ENCODE measurements at places on chromosomes 4 and X.

DNA sequence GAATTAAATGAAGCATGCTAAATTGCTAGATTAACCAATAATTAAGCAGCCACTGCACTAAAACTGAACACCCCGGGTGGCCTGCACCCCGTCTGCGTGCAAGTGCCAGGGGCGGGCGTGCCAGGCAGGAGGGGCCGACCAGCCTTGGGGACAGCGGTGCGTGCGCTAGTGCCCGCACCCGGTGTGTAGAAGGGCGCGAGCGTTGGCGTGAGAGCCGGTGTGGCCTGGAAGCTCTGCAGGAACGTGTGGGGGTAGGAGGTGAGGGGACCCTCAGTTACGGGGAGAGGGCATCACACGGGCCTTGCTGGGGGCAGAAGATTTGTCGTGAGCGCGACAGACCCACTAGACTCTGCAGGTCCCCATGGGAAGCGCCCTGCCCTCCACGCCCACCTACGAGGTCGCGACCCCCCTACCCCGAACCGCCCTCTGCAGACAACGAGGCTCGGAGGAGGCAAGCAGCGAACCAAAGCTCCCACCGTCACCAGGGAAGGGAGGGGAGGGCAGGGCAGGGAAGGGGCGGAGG, 105.8 kb downstream of the FAM53A start:
- no peak for DNase-seq

- DNase-seq = no peak
Measured at GRCh38 chr4:132383571-132384199, 765.4 kb upstream of the PCDH10 start.

DNA sequence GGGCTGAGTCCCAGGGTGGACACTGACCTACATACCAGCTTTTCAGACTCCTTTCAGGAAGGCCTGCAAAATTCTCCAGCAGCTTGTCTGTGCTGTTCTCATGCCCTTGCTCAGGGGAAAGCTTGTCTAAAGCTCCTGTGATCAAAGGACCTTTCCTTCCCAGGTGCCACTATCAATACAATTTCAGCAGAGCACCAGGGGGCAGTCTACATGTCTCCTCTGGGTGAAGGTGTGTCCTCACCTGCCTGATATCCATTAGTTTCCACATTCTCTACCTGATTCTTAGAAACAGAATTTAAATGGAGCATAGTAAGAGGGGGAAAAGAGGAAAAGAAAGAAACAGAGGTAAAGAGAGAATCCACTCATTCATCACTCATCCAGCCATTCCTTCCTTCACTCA, 114.2 kb downstream of the PPARGC1A start:
- no peak for DNase-seq

GRCh38 chrX:12315526-12315925, 177.3 kb downstream of the FRMPD4 start:
- no peak for DNase-seq

- DNase-seq = no peak
Measured at GRCh38 chr4:85475631-85476233, 782 bp downstream of the ARHGAP24 start.

- DNase-seq = no peak
Measured at GRCh38 chr4:110128472-110128919, 69.9 kb downstream of the ELOVL6 start.

GRCh38 chr4:139709660-139710059, 44.0 kb downstream of the MGST2 start:
- no peak for DNase-seq

DNA sequence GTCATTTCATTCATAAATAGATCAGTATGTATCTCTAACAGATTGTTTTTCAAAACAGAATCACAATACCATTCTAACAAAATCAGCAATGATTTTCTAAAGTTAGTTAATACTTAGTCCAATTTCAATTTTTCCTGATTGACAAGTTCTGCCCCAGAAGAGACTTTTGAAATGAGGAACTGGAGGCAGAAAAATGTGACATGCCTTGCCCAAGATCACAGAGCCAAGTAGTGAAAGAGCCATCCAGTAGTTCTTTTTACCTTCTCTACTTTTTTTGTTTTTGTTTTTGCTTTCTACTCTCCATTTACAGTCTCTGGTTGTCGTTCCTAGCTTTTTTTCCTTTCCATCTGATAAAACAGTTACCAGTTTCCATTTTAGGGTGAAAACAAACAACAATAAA, 129.3 kb upstream of the TMEM164 start:
- DNase-seq = no peak

DNA sequence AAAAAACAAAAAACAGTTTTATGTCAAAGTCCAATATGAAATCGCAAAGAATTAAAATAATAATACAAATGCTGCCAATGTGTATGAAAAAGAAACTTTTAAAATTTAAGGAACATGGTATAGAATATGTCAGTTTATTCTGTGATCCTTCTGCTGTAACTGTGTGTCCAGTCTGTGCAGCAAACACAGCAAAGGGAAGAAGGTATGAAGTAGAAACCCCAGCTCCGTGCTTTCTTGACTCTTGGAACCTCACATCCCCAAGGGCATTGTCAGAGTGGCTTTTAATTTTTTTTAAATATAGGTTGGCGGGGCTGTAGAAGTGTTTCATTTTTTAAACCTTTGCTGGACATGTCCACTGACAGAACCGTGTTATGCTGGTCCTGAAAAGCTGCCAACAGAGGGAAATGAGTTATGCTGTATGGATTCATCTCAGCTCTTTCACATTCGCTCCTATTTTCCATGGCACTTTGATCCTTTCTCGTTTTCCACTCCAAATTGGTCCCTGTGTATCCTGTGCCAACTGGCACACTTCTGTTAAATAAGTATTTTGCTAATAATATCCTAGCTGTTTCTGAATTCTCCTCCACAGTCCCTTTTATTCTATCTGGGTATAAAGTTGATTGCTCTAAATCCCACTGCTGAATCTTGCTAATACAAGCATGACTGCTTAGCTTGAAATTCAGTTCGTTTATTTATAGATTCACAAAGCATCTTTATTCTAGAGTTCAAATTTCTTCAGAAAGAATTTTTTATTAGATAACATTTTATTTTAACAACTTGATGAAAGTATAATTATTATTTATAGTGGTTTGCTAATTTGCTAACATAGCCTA, 127.0 kb upstream of the DDIT4L start:
- DNase-seq = no peak

DNA sequence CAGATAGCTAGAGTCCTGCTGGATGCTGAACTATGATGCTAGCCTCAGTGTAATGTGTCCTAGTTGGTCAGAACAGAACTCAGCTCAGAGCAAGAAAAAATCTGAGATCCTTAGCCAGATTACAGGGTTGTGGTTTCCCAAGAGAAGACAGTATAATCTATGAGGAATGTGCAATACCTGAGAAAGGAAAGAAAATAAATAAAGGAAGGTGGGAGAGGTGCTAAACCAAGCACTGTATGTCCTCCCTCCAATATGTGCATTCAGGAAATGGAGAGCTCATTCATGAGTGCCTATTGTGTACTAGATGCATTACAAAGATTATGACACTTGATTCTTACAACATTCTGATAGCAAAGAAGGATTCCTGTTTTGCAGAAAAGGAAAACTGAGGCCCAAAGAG, 7.5 kb downstream of the USP26 start:
- no peak for DNase-seq

DNA sequence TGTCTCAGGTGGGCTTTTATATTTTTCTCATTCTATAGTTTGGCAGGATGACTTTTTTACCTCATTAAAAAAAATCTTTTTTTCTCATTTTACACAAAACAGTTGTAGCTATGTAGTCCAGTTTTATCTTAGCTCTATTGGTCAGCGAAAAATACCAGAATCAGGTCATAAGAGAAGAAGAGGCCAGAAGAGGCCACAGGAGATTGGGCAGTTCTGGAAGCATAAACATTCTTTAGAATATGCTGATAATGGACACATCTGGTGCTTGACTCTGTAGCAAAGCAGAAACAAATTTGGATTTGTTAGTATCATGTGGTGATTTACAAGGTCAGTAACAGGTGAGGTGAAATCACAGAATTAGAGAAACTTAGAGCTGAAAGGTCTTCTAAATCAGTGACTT, 66.6 kb upstream of the ARHGAP24 start:
- no peak for DNase-seq
